Hindlimb muscle (tissue), 1 donor: ENCODE measurements at places on chromosomes 2 and 18.

DNA sequence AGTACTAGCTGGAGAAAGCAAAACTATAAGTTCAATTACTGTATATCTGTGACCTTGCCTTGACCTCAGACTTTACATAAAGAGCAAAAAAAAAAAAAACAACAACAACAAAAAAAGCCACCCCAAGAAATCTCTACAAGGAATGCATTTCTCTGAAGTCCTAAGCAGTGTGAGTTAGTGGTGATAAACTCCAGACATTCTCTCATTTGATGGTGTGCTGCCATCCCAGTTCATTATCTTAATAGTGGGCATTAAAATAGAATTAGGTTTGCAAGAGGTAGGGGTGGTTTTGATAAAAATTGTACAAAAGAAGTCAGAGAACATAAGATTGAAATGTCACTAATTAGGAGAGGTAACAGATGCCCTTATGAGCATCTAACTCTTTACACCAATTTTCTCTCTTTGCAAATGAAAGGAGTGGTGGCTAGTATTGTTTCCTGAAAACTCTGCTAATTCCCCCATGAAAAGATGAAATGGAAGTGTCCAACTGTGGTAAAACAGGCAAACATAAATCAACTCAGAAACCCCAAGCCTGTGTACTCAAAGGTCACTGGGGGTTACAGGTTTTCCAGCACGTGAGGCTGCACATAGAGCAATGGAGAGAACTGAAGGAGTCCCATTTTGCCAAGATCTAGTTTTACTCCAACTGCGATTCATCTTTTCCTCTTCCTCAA is 131.9 kb downstream of the MEIS1 start:
- DNase-seq = no peak

GRCh38 chr2:196801674-196802261 is 2.3 kb upstream of the GTF3C3 start:
- DNase-seq = no peak

- no peak for DNase-seq
These were observed 31.8 kb upstream of the RMDN2 start for GRCh38 chr2:37893327-37893726.

DNA sequence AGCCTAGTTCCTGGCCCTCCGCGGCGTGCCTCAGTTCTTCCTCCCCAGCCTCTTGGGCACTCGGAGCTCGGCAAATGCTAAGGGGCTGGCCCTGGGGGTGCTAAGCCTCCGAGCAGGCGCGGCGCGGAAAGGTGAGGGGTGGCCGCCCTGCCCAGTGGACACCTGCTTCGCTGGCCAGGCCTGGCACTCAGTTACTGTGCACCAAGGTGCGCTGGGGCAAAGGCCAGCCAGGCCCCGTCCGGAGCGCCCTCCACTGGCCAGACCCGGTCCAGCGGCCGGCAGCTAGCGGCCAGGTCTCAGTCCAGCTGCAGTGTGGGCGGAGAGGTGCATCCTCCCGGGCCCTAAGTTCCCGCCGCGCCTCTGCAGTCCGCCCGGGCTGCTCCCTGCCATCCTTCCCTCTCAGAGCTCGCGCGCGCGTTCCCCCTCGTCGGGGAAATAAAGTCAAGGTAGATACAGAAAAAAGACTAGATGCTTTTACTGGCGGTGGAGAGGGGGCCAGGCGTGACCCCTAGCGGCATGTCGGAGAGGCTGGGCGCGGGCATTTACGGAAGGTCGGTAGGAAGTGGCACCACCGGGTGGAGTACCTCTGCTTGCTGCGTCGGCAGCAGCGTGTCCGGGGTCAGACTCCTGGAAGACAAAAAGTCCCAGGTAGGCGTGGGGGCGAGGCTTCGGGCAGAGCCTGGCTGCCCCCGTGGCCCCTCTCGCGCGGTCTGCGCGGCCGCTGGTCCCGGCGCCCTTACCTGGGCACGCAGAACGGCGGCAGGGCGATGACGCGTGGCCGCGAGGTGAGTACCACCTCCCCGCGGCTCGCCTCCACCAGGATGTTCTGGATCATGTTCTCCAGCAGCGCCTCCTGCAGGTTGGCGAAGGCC is 9.4 kb upstream of the CRYBA2 start:
- no peak for DNase-seq

DNA sequence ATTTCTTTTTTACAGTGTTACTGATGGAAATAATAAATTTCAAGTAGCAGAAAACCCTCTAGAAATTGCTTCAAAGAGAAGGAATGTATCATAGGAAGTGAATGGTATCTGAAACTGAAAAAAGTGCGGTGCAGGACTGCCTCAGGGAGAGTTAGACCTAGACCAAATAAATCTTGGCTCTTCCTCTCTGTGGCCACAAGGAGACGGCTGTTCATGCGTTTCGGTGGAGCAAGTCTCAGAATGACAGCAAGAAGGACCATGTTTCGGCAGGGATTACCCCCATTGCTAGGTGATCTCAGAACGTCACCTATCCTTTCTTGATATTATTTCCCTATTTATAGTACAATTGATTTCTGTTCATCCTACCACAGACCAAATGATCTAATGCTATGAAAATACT is 522.3 kb downstream of the SOX11 start:
- no peak for DNase-seq

DNA sequence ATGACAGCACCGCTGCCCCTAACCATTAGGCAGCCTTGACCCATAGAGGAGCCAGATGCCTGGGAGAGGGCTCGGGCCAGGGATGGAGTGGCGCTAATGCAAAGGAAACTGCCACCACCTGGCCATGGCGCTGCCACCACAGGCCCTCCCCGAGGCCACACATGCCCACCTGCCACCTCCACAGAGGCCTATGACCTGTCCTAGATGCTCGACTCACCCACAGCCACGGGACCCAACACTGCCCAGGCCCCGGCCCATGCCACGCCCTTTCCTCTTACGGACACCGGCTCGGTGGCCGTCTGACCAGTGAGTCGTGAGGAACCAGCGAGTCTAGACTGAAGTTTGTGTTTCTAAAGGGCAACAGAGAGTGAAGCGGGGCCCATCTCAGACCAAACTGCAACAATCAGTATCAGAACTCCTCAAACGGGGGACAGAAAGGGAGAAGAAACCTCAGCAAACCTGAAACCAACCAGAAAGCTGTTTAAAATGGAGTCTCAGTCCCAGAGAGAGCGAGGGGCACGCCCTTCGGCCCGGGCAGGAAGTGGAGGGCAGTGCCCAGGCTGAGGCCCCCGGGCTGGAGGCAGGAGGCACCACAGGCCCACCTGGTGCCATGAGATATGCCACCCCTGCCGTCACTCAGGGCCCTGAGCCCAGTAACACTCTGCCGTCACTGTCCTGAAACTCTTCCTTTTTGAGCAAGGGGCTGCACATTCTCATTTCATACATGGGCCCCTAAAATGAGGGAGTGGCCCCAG is 711 bp downstream of the GPR17 start:
- no peak for DNase-seq

GRCh38 chr2:71634567-71634966 is 181.2 kb downstream of the DYSF start:
- DNase-seq = no peak

GRCh38 chr2:179049546-179050311 is at the start of gene CCDC141:
CCDC141 (minus strand) TSS chr2:179050137; CDS start chr2:179049941, 196 bp downstream.
- DNase-seq = no peak

GRCh38 chr2:24652265-24653182 is 140.7 kb downstream of the PTRHD1 start:
- no peak for DNase-seq

- no peak for DNase-seq
These were observed 446.1 kb downstream of the ARHGAP15 start for GRCh38 chr2:143575340-143575739.

DNA sequence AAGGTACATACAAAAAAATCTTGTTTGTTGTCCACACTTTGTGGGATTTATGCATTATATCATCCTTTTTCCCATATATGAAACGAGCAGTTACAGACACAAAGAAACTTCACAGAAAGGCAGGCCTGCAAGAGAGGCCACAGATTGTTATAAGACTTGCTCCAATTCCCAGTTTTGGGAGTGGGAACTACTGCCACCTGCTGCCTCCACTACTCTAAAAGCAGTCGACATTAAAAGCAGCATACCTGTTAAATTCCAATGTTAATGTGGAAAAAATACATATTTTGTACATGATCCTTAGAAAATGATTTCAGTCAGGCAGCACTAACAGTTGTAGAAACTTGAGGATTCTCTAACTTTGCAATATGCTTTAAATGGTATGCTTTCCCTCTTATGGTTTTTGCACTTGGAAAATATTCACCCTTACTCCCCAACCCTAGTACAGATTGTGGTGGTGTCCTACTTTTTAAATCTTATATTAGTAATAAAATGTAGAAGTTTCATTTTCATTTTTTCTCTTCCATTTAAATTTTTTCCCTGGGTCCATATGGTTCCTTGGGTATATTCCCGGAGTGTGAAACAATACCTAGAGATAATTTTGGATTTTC is 37.9 kb downstream of the SLC38A11 start:
- peak; percentile 29 for DNase-seq
